ENCODE measurements at places on chromosomes 7 and 10. TPM values are rescaled to one million over a fixed set of nuclear protein-coding genes. Genes with fewer than 3 reads are reported as not detected.

TASOR2 gene
- 48.9 TPM for total RNA-seq

TLL2 gene
- total RNA-seq: not detected

RELN gene
- 3.7 TPM for total RNA-seq

AS3MT gene
- 1.9 TPM for total RNA-seq

NPY4R gene
- total RNA-seq: 1.1 TPM

CALN1 gene
- total RNA-seq: not detected

POM121 gene
- 35.9 TPM for total RNA-seq

HMX2 gene
- not detected for total RNA-seq

MKRN1 gene
- total RNA-seq: 112 TPM

PCLO gene
- 2.9 TPM for total RNA-seq

GATAD1 gene
- total RNA-seq: 39.9 TPM

WBP1L gene
- total RNA-seq: 44.5 TPM

HYAL4 gene
- total RNA-seq: not detected

TMEM213 gene
- 1.9 TPM for total RNA-seq

MINPP1 gene
- 15.6 TPM for total RNA-seq

GRCh38 chr7:50580057-50580456 is 14.9 kb upstream of the DDC start:
- no peaks in the 10 kb centered on the region for H3K27me3 ChIP-seq
- no peak overlapping the region for H3K27ac ChIP-seq
- DNase-seq: no peak
- H3K4me3 ChIP-seq: no peak overlapping the region
- H3K36me3 ChIP-seq: no peaks in the 10 kb centered on the region

GRCh38 chr10:44383749-44384600 is 922 bp downstream of the CXCL12 start:
- no peaks in the 10 kb centered on the region for H3K36me3 ChIP-seq
- peak overlapping the region; percentile 46 for H3K27ac ChIP-seq
- peak overlapping the region; percentile 63 for H3K4me3 ChIP-seq
- no peak for DNase-seq
- peaks cover 47% of the 10 kb centered on the region for H3K27me3 ChIP-seq

GRCh38 chr10:79346388-79347225 is 662 bp upstream of the PPIF start:
- no peak overlapping the region for H3K27ac ChIP-seq
- peaks cover 30% of the 10 kb centered on the region for H3K4me1 ChIP-seq
- H3K4me3 ChIP-seq: peak overlapping the region; percentile 94
- H3K27me3 ChIP-seq: no peaks in the 10 kb centered on the region
- peaks cover 28% of the 10 kb centered on the region for H3K36me3 ChIP-seq

DNA sequence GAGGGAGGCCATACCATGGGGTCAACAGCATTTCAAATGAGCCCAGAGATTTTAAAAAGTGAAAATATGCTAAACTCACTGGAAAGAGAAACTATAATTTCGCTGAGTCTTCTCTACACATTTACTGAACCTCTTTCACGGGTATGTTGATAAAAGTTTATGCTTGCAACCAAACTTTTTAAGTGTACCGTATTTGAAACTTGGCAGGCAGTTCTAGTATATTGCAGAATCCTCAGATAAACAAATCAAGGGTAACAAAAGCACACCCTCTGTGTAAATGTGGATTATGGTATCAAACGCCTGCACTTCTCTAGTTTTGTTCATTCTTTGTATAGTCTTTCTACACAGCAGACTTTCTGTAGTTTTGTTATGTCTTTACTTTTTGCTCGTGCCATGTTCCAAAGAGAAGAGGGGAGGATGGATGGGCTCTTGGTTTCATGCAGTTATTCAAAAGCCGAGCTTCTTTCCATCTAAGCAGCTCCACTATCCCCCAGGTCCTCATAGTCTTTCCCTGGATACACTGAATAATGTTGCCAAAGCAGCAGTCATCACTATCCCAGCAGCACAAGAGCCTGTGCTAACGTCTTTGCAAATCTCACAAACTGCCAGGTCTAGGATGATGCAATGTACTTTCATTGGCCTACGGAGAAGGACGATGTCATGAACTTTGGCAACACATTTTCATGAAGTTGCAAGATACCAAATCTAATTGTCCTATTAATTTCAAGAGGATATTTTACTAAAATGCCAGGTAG is 131.2 kb downstream of the MPP7 start:
- H3K4me1 ChIP-seq: peaks cover 9% of the 10 kb centered on the region
- no peak overlapping the region for H3K4me3 ChIP-seq
- no peaks in the 10 kb centered on the region for H3K36me3 ChIP-seq
- no peak for DNase-seq
- H3K27me3 ChIP-seq: no peaks in the 10 kb centered on the region
- H3K27ac ChIP-seq: peak overlapping the region; percentile 28

GRCh38 chr7:37181550-37181932 is 267.1 kb downstream of the ELMO1 start:
- no peaks in the 10 kb centered on the region for H3K36me3 ChIP-seq
- peaks cover 12% of the 10 kb centered on the region for H3K4me1 ChIP-seq
- no peak overlapping the region for H3K27ac ChIP-seq
- no peak overlapping the region for H3K4me3 ChIP-seq

GRCh38 chr7:55177589-55178261 is 158.9 kb downstream of the EGFR start:
- peaks cover 95% of the 10 kb centered on the region for H3K36me3 ChIP-seq
- DNase-seq: no peak
- no peaks in the 10 kb centered on the region for H3K27me3 ChIP-seq
- H3K27ac ChIP-seq: no peak overlapping the region

- no peaks in the 10 kb centered on the region for H3K27me3 ChIP-seq
- no peaks in the 10 kb centered on the region for H3K4me1 ChIP-seq
- DNase-seq: no peak
Measured at GRCh38 chr7:148783801-148784527, 85.3 kb downstream of the CUL1 start.

GRCh38 chr10:62015994-62016393 is 114.5 kb downstream of the ARID5B start:
- DNase-seq: no peak
- no peak overlapping the region for H3K4me3 ChIP-seq
- no peaks in the 10 kb centered on the region for H3K36me3 ChIP-seq
- H3K27ac ChIP-seq: no peak overlapping the region
- no peaks in the 10 kb centered on the region for H3K27me3 ChIP-seq

- no peak overlapping the region for H3K4me3 ChIP-seq
- DNase-seq: no peak
- no peak overlapping the region for H3K27ac ChIP-seq
- peaks cover 46% of the 10 kb centered on the region for H3K4me1 ChIP-seq
- peaks cover 8% of the 10 kb centered on the region for H3K36me3 ChIP-seq
Measured at GRCh38 chr7:66930341-66930740, 9.3 kb downstream of the TMEM248 start.

GRCh38 chr7:42180806-42181205 is 56.2 kb downstream of the GLI3 start:
- H3K4me3 ChIP-seq: no peak overlapping the region
- DNase-seq: no peak
- H3K4me1 ChIP-seq: no peaks in the 10 kb centered on the region
- no peaks in the 10 kb centered on the region for H3K27me3 ChIP-seq

DNA sequence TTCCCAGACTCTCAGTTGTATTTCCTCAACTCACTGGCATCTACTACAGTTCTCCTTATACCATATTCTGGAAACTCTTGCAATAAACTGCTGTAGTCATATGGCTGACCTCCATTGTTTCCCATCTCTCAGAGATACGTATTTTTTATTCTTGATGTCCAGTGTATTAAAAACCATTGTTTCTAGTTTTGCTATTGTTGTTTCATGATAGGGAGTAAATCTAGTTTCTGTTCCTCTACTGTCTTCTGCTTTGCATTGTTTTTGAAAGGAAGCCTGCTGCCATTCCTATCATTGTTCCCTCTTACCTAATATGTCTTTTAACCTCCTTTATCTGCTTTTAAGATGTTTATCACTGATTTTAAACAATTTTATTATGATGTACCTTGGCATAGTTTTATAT is 255.0 kb downstream of the ADK start:
- no peaks in the 10 kb centered on the region for H3K36me3 ChIP-seq
- no peak overlapping the region for H3K4me3 ChIP-seq
- no peaks in the 10 kb centered on the region for H3K4me1 ChIP-seq
- H3K27me3 ChIP-seq: no peaks in the 10 kb centered on the region
- no peak for DNase-seq
- H3K27ac ChIP-seq: no peak overlapping the region

DNA sequence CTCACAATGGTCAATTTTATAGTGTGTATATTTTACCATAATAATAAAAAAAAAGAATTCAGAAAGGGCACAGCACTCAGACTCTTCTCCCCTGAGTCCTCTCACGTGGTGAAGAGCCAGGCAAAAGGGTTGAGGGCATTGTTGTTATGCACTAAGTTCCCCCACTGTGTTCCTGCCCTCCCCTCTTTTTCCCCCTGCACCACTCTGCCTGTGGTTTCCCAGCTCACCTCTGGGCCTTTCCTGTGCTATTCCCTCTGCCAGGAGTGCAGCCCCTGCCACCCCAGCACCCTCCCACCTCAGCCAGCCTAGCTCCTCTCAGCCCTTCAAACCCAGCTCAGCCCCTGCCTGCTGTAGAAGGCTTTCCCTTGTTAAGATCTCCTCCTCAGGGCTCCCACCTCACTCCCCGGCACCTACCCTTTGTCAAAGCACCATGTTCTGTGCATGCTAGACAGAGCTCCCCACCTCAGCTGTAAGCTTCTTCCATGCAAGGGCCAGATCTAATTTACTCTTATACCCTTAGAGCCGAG is 108.5 kb downstream of the KCNMA1 start:
- H3K27me3 ChIP-seq: peaks cover 7% of the 10 kb centered on the region
- H3K27ac ChIP-seq: no peak overlapping the region
- no peaks in the 10 kb centered on the region for H3K36me3 ChIP-seq
- DNase-seq: no peak
- peaks cover 14% of the 10 kb centered on the region for H3K4me1 ChIP-seq

GRCh38 chr7:85239109-85239508 is 52.3 kb upstream of the SEMA3D start:
- H3K36me3 ChIP-seq: no peaks in the 10 kb centered on the region
- H3K27me3 ChIP-seq: no peaks in the 10 kb centered on the region
- no peak overlapping the region for H3K27ac ChIP-seq

DNA sequence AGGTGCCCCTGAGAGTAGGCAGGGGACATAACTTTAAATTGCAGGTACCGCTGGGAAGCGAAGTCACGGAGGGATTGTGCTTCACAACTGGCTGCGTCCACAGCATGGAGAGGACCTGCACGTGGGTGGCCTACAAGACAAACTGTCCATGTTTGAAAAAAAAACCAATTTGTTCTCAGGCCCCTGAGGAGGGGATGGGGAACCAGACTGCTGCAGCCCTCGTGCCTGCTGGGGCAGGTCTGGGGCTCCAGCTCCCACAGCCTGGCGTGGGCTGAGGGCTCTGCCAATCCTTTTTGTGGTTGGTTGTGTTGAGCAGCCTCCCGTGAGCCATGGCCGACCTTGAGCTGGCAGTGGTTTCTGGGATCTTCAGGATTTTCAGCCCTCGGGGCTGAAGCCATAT is 9.7 kb downstream of the SFRP5 start:
- no peak for DNase-seq
- H3K36me3 ChIP-seq: peaks cover 43% of the 10 kb centered on the region
- H3K27ac ChIP-seq: no peak overlapping the region
- no peak overlapping the region for H3K4me3 ChIP-seq

- no peak overlapping the region for H3K27ac ChIP-seq
- H3K36me3 ChIP-seq: no peaks in the 10 kb centered on the region
- no peak overlapping the region for H3K4me3 ChIP-seq
- no peak for DNase-seq
- no peaks in the 10 kb centered on the region for H3K4me1 ChIP-seq
Measured at GRCh38 chr7:46386428-46387399, 465.6 kb upstream of the IGFBP3 start.

GRCh38 chr10:96643920-96644319 is 57.1 kb upstream of the TM9SF3 start:
- no peak overlapping the region for H3K4me3 ChIP-seq
- no peak for DNase-seq
- no peak overlapping the region for H3K27ac ChIP-seq
- H3K27me3 ChIP-seq: no peaks in the 10 kb centered on the region

DNA sequence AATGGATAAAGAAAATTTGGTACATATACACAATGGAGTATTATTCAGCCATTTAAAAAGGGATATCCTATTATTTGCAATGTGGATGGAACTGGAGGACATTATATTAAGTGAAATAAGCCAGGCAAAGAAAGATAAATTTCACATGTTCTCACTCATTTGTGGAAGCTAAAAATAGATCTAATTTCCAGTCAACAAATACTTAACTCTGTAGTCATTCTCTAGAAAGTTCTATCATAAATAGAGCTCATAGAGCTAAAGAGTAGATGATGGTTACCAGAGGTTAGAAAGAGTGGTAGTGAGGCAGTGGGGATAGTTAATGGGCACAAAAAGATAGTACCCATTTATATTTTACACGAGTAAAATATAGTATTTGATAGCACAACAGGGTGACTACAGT is 104.2 kb upstream of the SLC13A1 start:
- H3K27me3 ChIP-seq: no peaks in the 10 kb centered on the region
- H3K27ac ChIP-seq: no peak overlapping the region
- H3K4me1 ChIP-seq: no peaks in the 10 kb centered on the region
- DNase-seq: no peak

DNA sequence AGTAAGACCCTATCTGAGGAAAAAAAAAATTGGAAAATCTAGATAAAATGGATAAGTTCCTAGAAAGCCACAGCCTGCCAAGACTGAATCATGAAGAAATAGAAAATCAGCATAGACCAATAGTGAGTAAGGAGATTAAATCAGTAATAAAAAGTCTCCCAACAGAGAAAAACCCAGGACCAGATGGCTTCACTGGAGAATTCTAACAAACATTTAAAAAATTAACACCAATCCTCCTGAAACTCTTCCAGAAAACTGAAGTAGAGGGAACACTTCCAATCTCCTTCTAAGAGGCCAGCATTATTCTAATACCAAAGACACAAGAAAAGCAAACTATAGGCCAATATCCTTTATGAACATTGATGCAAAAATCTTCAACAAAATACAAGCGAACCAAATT is 8.8 kb upstream of the LIMK1 start:
- DNase-seq: no peak
- H3K4me3 ChIP-seq: no peak overlapping the region
- no peak overlapping the region for H3K27ac ChIP-seq
- no peaks in the 10 kb centered on the region for H3K27me3 ChIP-seq

DNA sequence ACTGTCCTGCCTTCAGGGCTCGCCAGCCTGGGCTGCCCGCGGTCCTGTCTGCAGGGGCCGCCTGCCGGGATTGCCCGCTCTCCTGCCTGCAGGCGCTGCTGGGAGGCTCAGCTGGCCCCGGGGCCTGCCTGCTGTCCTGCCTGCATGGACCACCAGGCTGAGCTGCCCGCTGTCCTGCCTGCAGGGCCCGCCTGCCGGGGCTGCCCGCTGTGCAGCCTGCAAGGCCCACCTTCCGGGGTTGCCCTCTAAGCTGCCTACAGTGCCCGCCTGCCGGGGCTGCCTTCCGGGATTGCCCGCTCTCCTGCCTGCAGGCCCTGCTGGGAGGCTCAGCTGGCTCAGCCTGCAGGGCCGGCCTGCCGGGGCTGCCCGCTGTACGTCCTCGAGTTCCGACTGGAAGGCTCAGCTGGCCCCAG is 164.4 kb downstream of the GLRX3 start:
- H3K4me3 ChIP-seq: peak overlapping the region; percentile 67
- H3K27ac ChIP-seq: peak overlapping the region; percentile 89
- H3K27me3 ChIP-seq: no peaks in the 10 kb centered on the region
- DNase-seq: peak; percentile 73

- H3K4me3 ChIP-seq: no peak overlapping the region
- DNase-seq: no peak
- no peaks in the 10 kb centered on the region for H3K36me3 ChIP-seq
- H3K4me1 ChIP-seq: no peaks in the 10 kb centered on the region
Measured at GRCh38 chr10:59621771-59622170, 87.9 kb downstream of the SLC16A9 start.
